ENCODE measurements at places on chromosomes 12 and 14.

GRCh38 chr14:35218963-35219362 lies 73.2 kb upstream of the PSMA6 start:
- DNase-seq = no peak

DNA sequence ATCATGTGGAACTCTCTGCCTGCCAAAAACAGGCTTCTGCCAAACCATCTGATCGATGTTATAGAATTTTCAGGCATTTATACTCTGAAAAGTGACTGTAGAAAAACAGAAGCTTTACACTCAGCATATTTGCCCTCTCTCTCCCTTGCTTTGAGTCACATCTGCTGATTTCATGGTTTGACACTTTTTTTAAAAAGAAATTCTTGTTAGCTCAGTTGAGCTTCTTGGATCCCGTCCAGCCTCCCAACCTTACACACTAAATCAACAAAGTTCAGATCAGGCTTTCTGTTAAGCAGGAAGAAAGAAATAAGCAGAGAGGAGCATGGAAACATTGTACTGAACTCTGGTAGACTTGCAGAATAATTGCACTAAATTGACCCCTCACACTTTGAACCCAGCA lies 193.6 kb upstream of the SEL1L start:
- no peak for DNase-seq

DNA sequence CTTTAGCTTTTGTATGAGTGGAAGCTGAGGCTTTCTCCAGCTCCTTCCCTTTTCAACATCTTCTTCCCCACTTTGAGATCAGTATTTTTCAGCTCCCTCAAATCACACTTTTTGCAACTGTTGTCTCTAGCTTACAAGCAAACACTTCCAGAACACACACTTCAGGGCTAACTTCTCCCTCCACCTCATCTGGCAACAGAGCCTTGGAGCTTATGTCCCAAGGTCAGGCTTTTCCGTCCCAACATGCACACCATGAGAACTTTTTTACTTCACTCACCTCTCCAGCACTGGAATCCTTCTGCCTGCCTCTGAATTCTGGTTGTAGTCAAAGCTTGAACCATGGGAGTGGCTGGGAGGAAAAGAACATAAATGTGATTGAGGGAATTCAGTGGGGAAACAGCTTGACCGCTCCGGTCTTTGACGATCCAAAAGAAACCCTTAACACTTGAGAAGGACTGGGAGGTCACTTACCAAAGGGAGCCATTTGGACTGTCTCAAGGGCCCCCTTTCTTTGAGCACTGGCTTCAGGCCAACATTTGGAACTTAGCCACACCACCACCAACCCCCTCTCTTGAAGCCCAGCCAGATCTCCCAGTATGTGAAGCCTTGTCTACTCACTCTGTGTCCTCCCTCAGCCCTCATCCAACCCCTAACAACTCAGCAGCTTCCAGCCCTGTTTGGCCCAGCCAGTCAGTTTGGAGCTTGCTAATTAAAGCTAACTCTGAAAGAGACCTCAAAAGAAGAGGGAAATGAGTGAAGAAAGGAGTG lies 3.9 kb upstream of the BLOC1S1 start:
- DNase-seq = no peak

GRCh38 chr14:76348898-76349297 lies 27.0 kb upstream of the ESRRB start:
- peak; percentile 77 for DNase-seq

DNA sequence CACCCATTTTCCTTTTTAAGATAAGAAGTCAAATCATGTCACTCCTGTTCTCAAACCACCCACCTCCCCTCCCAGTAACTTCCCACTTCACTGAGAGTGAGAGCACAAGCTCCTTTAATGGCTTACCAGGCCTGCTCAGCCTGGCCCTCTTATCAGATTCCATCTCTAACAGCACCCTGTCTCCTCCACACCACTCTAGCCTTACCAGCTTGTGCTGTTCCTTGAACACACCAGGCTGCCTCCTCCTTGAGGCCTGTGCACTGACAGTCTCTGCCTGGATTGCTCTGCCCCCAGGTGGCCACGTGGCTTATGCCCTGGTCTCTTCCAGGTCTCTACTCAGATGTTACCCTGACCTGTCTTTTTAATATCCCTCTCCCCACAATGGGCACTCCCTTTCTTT lies 40.1 kb upstream of the EVL start:
- DNase-seq = no peak

GRCh38 chr12:39426636-39427240 lies 16.2 kb downstream of the KIF21A start:
- peak; percentile 50 for DNase-seq

- DNase-seq = no peak
Measured at GRCh38 chr12:52418576-52419110, 12.5 kb upstream of the KRT82 start.

DNA sequence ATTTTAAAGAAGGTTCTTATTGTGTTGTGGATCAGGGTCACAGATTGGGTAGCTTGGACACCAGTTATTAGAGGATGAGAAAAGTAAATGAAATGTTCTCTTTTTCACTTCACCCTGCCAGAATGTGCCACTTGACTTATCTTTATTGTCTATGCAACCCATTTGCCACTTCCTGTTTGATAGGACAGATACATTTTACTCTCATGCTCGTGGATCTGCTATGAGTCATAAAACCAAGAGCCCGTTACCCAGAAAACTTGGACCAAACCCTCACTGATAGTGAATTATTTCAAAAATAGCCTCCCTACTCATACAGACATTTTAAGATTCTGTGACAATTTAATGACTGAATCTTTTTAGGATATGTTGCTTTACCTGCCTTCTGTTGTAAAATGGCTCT lies 1.8 kb downstream of the ISCA2 start:
- DNase-seq = no peak

- DNase-seq = no peak
Measured at GRCh38 chr14:23433457-23433856, 2.0 kb downstream of the MYH7 start.

DNA sequence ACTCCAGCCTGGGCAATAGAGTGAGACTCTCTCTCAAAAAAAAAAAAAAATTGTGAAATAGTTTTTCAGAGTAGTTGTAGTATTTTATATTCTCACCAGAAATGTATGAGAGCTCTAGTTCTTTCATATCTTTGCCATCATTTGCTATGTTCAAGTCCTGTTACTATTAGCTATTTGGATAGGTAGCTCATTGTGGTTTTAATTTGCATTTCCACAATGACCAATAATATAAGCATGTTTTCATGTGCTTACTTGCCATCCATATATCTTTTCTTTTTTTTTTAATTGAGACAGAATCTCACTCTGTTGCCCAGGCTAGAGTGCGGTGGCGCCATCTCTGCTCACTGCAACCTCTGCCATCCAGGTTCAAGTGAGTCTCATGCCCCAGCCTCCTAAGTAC lies 8.4 kb upstream of the RIPK3 start:
- no peak for DNase-seq

- DNase-seq = peak; percentile 17
Measured at GRCh38 chr14:26984311-26985177, 386.7 kb upstream of the NOVA1 start.

GRCh38 chr12:50127546-50127945 lies 15.5 kb downstream of the COX14 start:
- DNase-seq = no peak

DNA sequence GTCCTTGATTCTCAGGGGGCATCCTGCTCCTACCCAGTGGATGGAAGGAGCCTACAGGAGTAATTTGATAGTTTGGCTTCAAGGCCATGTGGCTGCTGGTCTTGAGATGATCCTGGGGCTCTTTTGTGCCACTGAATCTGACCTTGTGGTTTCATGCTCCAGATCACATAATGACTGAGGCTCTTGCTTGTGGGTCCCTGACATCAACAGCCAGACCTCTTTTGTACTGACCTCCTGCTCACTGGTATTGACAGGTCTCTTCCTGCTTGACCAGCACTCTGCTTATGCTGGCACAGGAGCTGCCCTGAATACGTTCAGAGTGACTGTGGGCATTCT lies 23.2 kb upstream of the JPH4 start:
- no peak for DNase-seq

GRCh38 chr14:54377501-54377900 lies 19.3 kb upstream of the CDKN3 start:
- no peak for DNase-seq

DNA sequence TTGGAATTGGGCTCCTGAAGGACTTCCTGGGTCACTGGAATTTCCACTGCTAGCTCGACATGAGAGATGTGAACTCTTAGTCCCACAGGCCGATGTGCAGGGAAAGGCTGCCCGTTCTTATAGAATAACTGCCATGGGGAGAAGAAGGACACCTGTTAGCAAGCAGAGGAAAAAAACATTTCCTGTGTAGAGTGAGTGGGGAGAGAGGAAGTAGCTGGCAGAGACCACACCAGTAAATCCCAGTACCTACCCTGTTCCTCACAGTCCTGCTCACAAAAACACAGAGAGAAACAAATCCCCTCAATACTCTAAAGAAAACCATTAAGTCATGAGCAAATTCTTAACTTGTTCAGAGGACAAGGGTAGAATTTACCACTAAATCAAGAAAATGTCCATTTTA lies 29.5 kb downstream of the AREL1 start:
- no peak for DNase-seq

DNA sequence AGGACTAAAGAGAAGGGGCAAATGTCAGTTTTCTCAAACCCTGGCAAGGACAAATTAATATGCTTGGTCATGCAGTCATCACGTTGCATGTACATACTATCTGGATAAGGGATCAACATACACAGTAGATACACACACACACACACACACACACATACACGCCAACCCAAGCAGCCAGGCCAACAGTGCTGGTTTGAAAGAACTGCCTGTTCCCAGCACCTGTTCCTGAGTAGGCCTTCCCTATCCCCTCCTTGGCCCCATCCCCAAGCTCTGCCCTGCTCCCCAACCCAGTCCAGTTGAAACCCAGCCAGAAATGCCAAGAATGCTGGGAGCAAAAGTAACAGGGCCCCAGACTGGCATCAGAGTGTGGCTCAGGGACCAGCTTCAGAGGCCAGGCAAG lies 4.4 kb downstream of the ITGA7 start:
- DNase-seq = no peak

DNA sequence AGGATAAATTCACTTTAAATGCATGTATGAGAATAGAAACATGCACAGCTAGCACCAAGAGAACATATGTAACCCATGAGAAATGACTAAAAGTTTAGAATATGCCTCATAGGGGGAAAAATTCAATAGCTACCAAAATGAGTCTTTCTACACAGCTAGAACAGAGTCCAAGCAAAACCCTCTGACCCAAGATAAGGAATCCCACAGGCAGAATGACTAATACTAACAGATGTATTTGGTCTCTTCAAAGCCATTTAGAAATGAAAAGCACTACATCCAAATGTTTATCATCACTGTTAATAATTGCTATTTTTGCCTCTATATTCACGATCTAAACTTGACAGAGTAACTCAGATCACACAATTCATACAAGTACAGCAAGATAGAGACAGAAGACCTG lies 44.0 kb downstream of the KICS2 start:
- peak; percentile 64 for DNase-seq

DNA sequence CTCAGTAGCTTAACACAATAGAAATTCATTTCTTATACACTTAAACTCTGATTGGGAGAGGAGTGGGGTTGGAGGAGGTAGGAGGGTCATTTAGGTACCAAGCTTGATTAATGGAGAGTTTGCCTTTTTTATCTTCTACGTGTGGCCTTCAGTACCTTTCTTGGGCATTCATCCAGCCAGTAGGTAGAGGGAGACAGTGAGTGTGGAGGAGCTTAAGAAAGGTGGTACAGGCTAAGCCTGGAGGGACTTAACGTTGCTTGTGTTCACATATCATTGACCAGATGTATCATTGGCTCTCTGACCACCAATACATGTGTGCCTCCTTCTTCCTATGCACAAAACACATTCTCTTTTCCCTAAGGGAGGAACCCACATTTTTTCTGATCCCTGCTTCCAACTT lies 232.9 kb upstream of the CRY1 start:
- DNase-seq = no peak

DNA sequence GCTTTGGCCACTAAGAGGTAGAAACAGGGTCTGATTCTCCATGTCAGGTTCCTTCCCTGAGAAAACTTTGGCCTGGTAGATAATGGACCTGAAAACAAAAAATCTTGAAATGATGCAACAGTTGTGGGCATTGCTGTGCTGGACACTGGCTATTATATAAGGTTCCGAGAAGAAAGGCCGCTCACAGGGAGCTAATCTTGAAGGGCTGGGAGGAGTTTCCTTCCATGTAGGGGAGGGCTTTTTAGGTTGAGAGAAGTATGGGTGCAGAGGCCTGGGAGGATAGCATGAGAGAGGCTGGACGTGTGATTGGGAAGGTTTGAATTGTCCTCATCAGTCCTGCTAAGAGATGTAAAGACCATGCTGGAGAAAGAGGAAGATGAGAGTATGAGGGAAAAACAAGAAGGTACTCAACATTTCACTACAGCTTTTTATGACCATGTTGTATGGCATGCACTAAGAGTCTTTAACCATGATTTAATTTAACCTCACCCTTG lies 11.6 kb downstream of the LRRK2 start:
- no peak for DNase-seq

DNA sequence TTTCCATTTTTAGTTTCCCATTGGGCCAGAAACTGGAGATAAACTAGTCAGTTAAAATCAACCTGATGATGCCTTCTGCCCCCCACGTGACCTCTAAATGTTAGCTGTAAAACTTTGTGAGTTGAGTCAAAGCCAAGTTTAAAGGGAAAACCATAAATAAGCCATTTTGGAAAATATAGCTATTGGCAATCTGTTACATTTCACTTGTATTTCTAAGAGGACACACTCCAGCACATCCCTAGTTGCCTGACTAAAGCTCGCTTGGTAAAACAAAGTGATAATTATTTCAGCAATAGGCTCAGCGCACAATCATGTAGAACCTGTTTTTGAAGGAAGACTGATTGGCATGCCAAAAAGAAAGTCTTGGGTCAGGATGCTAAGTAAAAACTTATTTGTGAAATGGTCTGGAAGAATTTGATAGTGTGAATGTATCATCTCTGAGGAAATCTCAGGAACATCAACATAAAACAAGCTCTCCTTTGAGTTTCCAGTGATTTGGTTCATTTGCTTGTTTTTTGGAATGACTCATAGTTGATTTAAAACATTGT lies 49.2 kb upstream of the AEBP2 start:
- no peak for DNase-seq

DNA sequence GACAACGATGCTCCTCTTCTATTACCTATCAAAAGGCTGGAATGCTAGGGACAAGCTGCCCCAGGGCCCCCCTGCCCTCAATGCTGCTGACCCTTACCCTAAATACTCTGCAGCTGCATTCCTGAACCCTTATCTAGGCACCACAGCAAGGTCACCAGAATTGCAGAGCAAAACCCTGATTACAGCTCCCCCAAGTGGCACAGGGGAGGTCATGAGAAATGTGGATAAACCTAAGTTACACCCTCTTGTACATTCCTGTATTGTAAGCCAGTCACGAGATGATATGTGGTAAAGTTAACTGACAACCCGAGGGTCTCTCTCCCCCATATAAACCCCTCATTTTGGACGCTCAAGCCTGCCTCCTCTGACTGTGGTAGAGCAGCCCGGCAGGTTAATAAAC lies 411.8 kb upstream of the STXBP6 start:
- DNase-seq = no peak

Measured in AG08395 (cell line).